Cerebellum (tissue), 4 donors: ENCODE measurements at places on chromosomes 5 and 9. TPM values are rescaled to one million over a fixed set of nuclear protein-coding genes. Genes with fewer than 3 reads are reported as not detected.

Gene EQTN
- 0.73 TPM for total RNA-seq

Gene MSX2
- total RNA-seq = 6.6 TPM

Gene DEPDC1B
- total RNA-seq = 14.2 TPM

Gene SH3RF2
- total RNA-seq = 0.09 TPM

Gene HTR1A
- total RNA-seq = 5.0 TPM

Gene TXNDC8
- not detected for total RNA-seq

Gene LTC4S
- total RNA-seq = 2.7 TPM

Gene SLC6A19
- 0.09 TPM for total RNA-seq

DNA sequence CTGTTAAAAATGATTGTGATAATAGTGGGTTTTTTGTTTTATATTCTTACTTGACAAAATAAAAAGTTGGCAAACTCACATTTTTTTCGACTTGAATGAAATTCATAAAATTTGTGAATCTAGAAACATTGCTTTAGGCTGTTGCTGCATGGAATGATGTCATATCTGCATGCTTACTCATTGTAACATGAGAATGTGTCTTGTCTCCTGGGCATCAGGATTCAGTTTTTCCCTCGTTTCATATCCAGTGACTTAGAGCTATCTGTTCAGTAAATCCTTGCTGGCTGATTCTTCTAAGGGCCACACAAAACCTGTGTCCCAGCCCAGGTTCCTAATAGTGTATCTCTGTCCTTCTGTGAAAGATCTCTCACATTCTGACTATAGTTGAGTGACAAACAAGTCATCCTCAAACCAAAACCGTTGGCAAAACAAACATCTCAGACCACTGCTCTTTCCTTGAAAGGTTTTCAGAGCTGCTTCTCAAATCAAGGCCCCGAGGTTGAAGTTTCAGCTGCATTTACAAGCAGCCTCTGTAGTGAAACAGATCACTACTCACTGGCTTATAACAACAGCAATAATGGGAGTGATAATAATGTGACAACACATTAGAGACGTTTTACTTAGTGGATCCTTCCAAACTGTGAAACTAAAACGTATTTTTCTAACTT is 95.0 kb downstream of the NPR3 start:
- DNase-seq = no peak

DNA sequence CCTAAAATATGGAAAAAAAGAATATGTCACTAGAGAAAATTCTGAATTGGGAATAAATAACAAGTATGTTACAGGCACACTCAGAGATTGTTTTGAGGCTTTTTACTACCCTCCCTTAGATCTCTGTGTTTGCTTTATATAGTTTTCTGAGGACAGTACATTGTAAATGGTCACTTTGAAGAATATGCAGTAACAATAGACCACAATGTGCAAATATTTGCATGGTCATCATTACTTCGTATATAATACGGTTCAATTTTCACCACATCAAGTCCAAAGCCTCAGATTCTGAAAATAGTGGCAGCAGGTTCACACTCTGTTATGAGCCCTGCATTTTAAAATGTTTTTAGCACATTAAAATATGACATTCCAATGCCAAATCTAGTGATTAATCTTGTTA is 238.6 kb downstream of the ADAMTS6 start:
- no peak for DNase-seq

- DNase-seq = no peak
Observed at GRCh38 chr5:13833440-13833839, 111.0 kb downstream of the DNAH5 start.

DNA sequence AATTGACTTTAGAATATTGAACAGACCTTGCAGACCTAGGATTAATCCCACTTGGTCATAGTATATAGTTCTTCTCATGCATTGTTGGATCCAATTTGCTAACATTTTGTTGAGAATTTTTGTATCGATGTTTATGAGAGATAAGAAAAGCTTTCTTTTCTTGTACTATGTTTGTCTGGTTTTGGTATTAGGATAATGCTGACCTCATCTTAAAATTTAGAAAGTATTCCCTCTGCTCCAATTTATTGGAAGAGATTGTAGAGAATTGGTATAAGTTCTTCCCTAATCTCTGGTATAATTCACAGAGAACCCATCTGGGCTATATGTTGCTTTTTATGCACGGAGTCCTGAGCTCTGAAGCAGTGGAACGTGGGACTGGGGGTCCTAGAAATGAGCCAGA is 67.7 kb downstream of the ADAMTS16 start:
- DNase-seq = no peak

- DNase-seq = no peak
Observed at GRCh38 chr9:77291714-77292113, 114.4 kb downstream of the VPS13A start.

DNA sequence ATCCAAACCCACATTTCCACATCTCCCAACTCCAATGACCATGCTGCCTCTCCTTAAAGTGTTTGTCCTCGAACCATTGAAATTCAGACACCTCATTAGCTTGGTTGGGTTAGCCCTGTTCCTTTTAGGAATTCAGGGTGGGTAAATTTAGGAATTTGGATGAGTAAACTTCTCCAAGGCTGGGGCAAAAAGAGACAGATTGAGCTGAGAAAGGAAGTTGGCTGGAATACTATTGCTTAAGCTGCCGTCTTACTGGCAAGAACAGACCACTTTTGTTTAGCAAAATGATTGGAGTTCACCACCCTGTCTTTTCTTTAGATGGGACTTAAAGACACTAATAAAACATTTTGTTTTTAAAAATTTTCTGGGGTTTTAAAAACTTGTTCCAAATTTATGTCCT is 143.6 kb upstream of the GDNF start:
- no peak for DNase-seq

DNA sequence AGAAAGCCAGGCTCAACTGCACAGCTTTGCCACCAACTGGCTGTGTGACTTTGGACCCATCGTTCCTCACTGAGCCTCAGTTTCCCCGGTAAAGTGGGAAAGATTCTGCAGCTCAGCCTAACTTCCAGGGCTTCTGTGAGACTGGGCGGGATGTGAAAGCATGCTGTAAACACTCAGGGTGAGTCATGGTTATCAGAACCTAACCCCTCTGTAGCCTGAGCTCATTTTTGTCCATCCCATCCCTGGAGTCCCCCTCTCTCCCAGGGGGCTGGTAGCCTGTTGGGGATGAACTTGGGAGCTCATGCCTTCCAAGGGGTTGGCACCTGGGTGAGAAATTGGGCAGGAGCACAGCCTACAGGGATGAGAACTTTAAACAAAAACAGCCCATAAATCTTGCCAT is 2.3 kb downstream of the CCDC69 start:
- DNase-seq = no peak

DNA sequence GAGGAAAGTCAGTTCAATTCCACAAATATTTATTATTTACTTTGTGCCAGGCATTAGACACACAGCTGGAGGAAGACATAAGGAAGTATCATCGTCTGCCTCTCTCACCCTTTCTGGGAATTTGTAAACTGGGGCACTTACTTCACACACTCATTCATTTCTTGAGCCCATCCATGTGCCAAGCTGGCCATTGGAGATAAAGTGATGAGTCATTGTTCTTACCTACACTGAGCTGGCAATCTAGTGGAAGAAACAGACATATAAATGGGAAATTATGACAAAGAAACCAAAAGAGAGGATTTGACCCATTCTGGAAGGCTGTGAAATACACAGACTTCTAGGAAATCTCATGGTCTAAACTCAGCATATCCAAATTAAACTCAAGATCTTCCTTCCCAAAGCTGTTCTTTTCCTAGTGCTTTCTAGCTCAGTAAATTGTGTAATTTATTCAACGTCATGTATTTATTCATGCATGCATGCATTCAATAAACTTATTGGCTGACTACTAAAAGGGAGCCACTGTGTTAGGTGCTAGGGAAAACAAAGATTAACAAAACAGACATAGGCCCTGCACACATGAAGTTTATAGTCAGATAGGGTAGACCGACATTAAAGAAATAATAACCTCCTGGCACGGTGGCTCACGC is 65.3 kb downstream of the SH3RF2 start:
- DNase-seq = no peak

DNA sequence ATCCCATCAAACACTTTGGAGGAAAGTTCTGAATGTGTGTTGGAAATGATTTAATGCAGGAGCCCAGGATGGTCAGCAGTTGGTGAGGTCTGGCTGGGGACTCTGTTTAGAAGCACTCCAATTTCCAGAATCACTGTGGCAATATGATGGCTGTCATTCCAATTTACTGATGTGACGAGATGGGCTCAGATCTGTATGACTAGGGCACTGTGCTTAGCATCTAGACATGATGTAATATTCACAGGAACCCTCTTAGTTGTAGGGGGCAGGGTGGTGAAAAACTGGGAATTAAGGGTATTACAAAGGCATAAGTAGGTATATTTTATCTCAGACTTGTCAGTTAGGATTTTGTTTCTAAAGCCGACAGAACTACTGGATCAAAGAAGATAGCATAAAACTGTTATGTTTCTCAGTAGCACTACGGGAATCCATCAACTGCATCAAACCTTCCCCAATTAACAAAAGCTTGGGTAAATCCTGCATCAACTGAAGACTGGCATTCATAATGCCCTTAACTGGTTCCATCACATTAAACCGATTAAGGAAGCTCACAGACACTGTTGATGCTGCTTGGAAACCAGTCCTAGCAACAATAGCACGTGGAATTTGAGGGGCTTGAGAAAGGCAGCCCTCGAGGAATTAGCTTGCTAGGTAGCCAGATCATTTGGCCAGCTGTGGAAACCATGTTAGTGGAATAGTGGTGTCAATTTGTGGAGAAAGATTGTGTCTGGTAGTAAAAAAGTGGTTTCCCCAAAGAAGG is 86.1 kb downstream of the SV2C start:
- DNase-seq = no peak

DNA sequence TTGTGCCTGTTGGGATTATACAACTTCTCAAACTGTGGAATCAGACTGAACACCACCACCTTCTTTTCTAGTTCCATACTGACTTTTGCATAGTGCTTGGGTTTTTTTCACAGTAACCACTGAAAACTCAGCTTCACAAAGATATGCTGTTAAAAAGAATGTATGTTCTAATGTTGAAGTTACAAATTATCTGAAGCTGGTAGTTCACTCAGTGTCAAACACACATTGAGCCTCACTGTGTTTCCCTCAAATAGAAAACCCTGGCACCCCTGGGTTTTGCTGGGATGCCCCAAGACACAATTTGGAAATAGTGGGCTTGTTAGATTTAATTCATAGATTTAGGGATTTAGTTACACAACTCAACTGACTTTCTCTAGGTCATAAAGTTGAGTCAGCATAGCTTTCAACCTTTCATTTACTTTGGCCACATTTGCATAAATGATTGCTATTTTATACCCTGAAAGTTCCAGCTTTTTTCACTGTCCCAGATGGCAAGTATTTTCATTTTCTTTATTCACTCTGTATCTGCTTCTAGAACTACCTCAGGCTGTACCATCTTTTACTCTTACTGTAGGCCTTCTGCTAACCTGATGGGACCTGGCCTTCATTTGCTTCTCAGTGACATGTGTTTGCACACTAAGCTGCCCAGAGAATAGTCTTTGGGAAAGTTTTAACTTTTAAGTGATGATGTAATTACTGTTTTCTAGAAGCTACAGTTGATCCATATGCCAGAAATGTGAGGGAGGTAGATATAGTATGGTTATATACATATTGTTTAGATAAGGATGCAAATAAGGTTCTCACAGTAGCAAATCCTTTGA is 115.1 kb downstream of the CDC42SE2 start:
- no peak for DNase-seq

- DNase-seq = peak; percentile 57
Observed at GRCh38 chr9:129981180-129981907, 61.6 kb downstream of the FNBP1 start.

- no peak for DNase-seq
Observed at GRCh38 chr9:112007575-112008240, 111.1 kb downstream of the UGCG start.

DNA sequence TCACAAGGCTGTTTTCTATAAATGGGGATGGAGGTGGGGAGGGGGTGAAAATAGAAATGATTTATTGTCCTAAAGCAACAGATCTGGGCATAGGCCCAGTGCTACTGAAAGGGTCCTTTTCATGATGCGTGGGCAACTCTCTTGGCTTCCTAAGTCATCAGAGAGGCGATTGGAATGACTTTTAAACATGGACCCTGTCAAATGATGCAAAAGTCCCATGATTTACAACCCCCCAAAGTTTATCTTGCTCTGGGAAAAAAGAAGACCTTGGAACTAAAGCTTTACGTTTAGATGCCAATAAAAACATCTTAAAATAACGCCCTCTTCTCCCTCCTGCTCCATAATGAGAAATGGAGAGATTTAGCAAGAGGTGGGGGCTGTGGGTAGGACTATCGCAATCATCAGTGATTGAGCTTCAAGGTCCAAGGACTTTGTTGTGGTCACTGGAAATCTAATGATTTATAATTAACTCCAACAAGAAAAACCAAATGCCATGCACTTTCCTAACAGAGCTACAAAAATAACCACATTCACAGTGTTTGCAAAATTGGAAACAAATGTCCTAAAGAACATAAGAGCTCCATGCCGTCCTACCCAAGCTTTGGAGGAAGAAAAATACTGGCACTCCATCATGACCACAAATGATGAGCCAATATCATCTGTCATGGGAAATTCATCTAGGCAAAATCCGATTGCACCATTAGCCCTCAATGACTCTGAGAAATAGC is 167.5 kb upstream of the CLINT1 start:
- no peak for DNase-seq

GRCh38 chr5:74412066-74412465 is 228.5 kb downstream of the ENC1 start:
- DNase-seq = peak; percentile 35

- DNase-seq = no peak
Observed at GRCh38 chr5:137122075-137122474, 377.1 kb downstream of the SPOCK1 start.

- no peak for DNase-seq
Observed at GRCh38 chr5:8828596-8829322, 717.1 kb downstream of the SEMA5A start.

DNA sequence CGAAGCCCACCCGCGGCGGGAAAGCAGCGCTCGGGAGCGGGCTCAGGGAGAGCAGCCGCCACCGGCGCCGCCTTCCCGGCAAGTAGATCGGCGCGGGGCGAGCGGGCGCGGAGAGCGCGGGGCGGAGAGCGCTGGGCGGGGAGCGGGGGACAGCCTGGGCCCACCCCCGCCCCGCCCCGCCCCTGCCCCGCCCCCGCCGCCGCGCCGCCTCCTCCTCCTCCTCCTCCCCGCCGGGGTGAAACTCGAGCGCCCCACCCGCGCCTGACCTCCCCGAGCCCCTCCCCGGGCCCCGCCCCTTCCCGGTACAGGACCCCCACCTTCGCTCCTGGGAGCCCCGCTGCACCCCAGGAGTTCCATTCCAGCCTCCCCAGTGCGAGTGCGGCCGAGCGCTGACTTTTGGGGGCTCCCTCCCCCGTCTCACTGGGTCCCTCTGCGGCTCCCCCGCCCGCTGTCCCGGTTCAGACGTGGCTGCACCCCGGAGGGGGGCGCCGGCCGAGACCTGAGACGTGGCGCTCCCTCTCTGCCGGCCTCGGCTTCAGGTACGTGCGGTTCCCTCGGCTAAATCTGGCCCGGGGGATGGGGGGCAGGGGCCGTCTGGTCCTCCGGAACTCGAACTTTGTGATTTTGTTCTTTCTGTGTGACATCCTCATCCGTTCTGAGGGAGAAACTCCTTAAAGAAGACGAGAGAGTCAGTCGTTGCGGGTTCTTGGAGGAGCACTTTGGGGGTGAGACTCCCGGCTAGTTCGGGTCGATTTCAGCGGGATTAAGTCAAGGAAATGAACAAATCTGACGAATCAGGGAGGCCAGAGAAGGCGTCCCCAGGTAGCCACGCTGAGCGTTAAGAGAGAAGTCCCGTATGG is at the start of gene SEMA5A:
SEMA5A (minus strand) TSS at position 84 of the 860 bp plus-strand sequence. CDS start 166,129 bp downstream, outside the sequence.
- DNase-seq = peak; percentile 8

GRCh38 chr5:150073086-150073625 is 13.2 kb downstream of the CSF1R start:
- DNase-seq = no peak

GRCh38 chr5:83277154-83277553 is 194.4 kb upstream of the VCAN start:
- DNase-seq = no peak
